GM13976 (cell line): ENCODE measurements at places on chromosomes 7 and 10.
A peak's percentile ranks its signal among the peaks of the same experiment; 100 is the strongest.

DNA sequence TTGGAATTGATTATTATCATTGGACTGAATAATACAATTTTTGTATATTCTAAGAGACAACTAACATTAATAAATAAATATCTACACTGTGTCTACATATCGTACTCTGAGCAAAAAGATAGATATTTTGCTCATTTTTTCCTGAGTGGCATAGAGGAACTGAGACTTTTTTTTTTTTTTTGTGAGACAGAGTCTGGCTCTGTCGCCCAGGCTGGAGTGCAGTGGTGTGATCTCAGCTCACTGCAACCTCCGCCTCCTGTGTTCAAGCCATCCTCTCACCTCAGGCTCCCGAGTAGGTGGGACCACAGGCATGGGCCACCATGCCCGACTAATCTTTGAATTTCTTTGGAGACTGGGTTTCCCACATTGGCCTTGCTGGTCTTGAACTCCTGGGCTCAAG is 14.0 kb downstream of the KMT2E start:
- DNase-seq, result no peak

DNA sequence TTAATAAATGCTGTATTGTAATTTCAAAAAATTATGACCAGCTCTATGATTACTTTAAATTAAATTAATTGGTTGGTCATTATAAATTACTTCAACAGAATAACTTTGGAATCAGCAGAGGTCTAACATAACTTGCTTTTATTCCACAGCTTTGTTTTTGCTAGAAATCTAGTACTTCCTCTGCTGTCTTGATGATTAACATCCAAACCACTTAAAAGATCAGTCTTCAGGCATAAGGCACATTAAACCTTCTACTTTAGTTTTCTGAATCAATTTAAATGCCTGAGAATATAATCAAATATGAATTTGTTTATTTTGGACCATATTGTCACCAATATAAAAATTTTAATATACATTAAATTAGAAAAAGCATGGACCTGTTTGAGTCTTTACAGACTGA is 465.3 kb downstream of the ARL4A start:
- no peak for DNase-seq

- no peak for DNase-seq
Measured at GRCh38 chr7:139061416-139061815, 25.6 kb upstream of the ZC3HAV1L start.

DNA sequence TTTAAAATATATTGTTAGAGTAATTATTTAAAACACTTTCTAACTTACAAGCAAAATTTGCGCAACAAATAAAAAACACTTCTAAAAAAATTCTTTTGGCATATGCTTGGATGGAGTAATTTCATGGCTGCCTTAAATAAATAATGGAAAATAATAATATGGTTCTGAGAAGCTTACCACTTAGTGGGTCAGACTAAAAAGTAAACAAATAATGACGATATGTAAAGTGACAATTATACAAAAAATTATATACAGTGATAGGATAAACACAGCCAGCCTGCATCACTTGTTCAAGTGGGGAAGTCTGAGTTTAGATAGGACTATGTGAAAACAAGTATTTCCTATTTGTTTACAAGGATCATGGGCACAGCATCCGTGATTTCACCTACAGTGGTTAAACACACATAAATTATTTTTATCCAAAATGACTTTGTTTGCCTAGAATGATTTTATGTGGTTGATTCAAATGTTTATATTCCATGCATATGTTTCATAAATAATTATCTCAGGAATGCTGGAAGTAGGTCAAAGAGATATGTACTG is 141.7 kb upstream of the SEMA3D start:
- DNase-seq, result no peak

GRCh38 chr10:111089293-111089692 is 12.5 kb downstream of the ADRA2A start:
- no peak for DNase-seq

- peak; percentile 20 for DNase-seq
Measured at GRCh38 chr7:73828107-73828803, 2.5 kb upstream of the CLDN4 start.

- no peak for DNase-seq
Measured at GRCh38 chr7:97307521-97308108, 190.1 kb downstream of the SDHAF3 start.

- no peak for DNase-seq
Measured at GRCh38 chr10:132687893-132688579, 97.9 kb downstream of the NKX6-2 start.
